ENCODE measurements at places on chromosomes 5 and 9.
A peak's percentile ranks its signal among the peaks of the same experiment; 100 is the strongest.

GRCh38 chr5:96172436-96172835 lies 210.8 kb upstream of the ELL2 start:
- DNase-seq: no peak

GRCh38 chr9:114588210-114588609 lies 641 bp downstream of the ATP6V1G1 start:
- DNase-seq: peak; percentile 46

DNA sequence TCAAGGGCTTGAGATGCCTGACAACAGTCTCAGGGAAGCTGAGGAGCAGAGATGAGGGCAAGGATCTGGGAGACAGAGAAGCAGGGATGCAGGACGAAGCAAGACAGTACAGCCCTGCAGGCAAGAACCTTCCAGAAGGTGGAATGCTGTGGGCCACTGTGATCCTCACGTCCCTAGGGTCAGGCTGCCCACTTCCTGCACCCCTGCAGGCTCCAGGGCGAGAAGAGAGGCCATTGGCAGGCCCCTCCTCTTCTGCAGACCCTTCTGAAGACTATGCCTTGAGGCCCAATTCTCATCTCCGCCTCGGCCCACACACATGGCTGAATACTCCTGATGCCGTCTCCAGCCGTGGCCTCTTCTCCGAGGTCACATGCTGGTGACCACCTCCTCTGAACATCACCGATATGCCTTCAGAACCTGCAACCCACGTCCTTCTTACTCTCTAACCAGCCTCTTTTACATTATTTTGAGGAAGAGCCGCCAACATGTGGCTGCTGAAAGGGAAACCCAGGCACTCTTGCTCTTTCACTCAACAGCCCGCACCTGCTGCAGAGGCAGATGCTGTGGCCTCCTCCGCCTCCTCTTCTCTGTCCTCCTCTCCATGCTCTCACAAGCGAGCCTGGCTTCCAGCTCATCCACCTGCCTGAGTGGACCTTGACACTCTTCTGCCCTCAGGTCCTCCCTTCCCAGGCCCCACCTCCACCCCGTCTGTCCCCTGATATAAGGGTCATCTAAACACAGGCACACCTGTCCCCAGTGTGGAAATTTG lies 181.5 kb downstream of the IRX2 start:
- no peak for DNase-seq

DNA sequence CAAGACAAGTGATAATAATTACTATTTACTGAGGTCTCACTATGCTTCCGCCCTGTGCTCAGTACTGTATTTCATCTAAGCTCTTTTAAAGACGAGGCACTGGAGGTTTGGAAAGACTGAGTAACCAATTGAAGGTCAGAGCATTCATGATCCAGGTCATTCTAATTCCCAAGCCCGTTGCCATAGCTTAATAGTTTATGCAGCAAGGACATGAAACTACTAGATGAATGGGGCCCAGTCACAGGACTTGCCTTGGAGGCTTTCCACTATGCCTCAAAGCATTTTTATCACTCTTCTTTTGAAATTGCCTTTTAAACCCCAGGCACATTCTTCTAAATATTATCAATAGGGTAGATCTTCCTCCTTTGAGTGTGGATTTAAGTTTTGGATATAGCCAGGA lies 17.2 kb upstream of the NFIB start:
- no peak for DNase-seq

GRCh38 chr9:88418715-88419540 lies 30.7 kb downstream of the SPIN1 start:
- DNase-seq: no peak

DNA sequence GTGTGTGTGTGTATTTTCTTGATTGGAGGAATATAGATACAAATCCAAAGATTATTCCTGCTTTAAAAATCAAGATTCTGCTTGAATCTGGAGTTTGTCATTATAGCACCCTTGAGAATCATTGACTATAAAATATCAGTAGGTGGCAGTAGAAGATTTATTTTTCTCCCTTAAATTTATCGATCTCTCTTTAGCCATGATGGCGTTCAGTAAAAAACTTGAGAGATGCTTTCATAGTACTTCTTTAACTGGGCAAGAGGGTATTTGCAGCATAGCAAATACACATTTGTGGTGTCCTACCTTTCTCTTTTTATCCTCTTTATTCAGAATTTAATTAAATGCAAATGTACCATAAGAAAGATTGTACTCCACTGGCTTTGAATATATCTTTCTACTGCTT lies 307.7 kb downstream of the ADGRV1 start:
- DNase-seq: peak; percentile 63

- no peak for DNase-seq
Observed at GRCh38 chr9:100020121-100020795, 78.5 kb downstream of the ERP44 start.

- peak; percentile 83 for DNase-seq
Observed at GRCh38 chr5:143141652-143142051, 261.8 kb downstream of the NR3C1 start.

DNA sequence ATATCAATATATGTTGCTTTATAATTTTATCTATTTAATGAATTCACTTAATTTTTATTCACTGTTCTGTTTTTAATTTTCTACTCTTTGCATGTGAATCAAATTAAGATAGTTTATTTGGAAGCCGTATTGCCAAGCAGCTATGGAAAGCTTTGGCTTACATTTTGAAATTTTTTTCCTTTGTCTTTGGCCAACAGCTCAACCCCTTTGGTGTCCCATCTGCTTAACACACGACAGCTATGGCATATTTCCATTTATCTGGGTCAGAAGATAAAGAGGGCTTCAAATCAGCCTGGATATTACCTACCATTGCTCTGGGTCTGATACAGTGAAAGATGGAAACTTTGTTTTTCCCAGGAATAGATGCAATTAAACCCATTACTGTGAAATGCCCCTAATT lies 201.0 kb downstream of the WDR70 start:
- DNase-seq: no peak

- DNase-seq: no peak
Observed at GRCh38 chr5:146409054-146409671, 38.0 kb upstream of the TCERG1 start.

DNA sequence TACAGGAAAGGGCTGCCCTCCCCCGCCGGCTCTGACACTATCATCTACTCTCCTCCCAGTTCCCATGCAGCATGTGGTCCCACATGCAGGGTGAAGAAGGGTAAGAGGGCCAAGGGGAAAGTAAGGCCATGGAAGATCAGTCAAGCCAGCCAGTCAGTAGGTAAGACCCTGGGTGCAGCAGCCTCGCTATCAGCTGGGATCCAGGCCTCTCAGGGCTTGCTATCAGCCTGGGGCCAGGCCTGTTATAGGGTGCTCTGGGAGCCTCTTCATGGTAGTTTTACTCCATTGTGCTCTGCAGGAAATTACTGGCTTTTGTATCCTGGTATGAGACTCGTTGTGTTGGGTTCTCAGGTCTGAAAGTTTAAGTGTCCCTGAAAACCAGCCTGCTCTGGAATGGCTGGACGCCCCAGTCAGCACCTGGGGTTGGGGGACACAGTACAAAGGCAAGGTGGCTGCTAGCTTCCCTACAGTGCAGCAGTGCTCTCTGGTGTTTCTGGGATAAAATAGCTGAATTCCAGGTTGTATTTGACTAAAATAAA lies 21.4 kb downstream of the SLC22A4 start:
- no peak for DNase-seq

DNA sequence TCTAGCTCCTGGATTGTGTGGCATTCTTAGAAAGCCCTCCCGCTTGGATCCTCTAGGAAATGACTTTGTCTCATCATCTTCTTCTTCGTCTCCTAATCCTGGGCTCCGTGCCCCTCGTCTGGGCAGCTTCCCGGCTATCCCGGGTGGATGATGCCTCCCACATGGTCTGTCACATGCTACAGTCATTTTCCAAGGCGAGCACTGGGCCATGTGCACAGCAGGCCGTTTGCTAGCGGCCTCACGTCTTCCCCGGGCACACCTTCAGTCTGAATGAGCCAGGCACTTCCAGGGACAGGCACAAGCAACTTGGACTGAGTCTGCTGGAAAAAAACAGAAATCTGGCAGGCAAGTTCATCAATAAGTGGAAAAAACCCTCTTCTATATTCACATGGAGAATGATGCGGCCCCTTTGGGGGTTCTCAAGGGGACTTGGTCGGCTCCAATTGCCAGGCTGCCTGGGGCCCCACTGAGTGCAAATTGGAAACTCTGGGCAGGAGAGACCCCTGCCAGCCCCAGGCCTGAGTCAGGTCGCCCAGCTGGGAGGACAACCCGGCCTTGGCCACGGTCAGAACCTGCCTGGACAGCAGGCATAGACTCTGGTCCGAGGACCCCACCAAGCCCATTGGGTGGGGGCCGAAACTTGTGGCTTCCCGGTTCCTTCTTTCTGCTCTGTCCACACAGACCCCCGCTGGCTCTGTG lies 11.1 kb upstream of the WNK2 start:
- no peak for DNase-seq

- DNase-seq: peak; percentile 2
Observed at GRCh38 chr5:52560366-52560765, 227.3 kb upstream of the ITGA1 start.

- no peak for DNase-seq
Observed at GRCh38 chr9:15178631-15179030, 128.4 kb downstream of the TTC39B start.

DNA sequence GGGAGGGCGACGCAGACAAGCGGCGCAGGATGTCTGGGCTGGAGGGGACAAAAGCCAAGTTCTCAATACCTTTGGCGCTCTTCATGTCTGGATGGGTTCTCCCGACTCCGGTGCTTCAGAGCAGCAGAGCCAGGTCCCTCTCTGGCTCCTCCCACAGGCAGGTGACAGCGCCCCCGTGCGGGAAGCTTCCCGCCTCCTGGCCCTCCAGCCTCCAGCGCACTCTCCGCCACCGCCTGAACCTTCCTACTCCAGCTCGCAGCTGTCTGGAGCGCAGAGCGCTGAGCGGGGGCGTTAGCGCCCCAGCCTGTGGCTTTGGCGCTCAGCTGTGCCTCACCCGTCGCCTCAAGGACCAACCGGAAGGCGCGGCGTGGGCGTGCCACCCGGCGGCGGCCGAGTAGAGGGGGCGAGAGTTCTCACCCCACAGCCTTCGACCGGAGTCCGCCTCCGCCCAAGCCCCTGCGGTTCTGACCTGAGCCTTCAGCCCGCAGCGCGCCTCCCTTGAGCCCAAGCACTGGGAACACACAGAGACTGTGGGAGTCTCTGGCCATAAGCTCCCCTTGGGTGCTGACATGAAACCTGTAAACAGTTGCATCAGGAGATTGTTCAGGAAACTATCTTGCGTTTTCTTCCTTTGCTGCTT lies at the start of gene SLCO4C1:
Gene SLCO4C1, minus strand, starts transcription at position 107 of the 640 bp plus-strand sequence. Its CDS starts 22 bp downstream, at position 85.
- DNase-seq: peak; percentile 86

Data from suppressor macrophage (primary cell).